Transverse colon (tissue), 4 donors: ENCODE measurements at places on chromosomes 16 and 17. TPM values are rescaled to one million over a fixed set of nuclear protein-coding genes. Genes with fewer than 3 reads are reported as not detected.

DNA sequence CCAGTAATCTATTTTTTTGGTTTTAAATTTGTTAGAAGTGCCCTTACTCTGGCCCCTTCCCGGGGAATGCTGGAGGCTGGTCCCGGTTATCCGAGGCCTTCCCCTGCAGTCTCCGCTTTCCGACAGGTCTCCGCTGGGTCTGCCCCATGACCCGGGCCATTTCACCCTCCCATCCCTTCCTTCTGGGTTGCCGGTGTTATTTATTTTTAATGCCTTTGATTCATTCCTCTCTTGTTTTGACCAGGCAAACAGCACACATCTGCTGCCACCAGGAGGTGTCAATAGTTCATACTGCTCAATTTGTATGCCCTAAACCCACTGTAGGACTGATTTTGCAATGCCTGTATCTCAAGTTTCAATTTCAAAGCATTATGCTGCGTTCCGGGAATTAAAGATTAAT lies 113.2 kb upstream of the IRX5 start:
- no peak for DNase-seq

DNA sequence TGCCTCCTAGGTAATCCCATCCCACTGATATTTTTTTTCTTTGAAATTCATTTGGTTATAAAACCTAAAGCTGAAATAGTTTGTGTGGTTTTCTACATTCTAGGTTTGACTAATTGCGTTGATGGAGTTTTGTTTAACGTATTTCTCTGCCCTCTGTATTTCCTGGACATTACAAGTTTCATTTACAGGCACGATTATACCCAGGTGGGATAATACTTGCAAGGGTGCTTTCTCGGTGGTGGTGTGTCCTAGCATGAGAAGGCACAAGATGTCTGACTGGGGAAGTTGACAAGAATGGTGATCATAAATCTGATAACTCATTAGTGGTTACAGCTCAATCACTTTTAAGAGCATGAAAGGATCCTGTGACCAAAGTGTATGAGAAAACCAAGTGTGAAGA lies 45.0 kb downstream of the DYNLRB2 start:
- no peak for DNase-seq

CDH16 gene
- total RNA-seq: 2.4 TPM

FNDC8 gene
- not detected for total RNA-seq

GRCh38 chr16:56547949-56548567 lies 16.8 kb upstream of the MT4 start:
- DNase-seq: no peak

C17orf50 gene
- total RNA-seq: not detected

DNA sequence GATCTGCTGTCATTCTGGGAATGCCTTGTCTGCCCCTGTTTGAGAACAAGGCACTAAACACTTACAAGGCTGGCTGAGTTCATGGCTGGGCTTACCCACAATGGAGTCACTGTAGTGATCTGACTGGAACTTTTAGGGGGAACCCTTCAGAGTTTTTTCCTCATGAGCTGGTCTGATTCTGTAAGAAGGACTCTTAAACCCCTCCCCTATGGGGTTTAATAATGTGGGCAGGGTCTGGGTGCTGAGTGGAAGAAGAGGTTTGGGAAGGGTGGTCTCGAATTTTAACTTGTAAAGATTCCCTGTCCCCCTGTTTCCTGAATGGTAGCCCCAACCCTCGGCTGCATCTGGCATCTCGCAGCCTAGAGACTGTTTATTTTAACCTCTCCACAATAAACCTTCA lies 30.6 kb downstream of the OSBPL7 start:
- no peak for DNase-seq

ASGR1 gene
- total RNA-seq: 0.82 TPM

GRCh38 chr16:25013751-25014499 lies 1.2 kb downstream of the ARHGAP17 start:
- no peak for DNase-seq

GRCh38 chr16:79366635-79367034 lies 233.9 kb downstream of the MAF start:
- no peak for DNase-seq

AOC3 gene
- total RNA-seq: 14.3 TPM

DNA sequence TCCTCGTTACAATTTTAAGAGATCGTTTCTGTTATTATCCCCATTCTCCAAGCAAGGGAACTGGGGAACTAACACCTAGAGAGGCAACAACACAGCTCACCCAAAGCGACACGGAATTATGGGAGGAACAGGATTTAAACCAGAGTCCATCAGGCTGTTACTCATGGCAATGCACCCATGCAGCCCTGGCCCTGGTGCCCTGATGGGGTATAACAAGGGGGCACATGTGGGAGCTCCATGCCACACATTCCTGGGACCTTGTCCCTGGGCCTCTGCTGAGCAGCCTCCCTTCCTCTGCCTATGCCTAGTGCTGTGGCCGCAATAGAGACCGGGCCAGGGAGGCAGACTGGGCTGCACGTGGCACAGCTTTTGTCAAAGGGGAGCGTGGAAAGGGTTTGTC lies 13.3 kb upstream of the RCVRN start:
- no peak for DNase-seq

GRCh38 chr17:82342361-82343079 lies 9.0 kb upstream of the SECTM1 start:
- no peak for DNase-seq
